ENCODE measurements at places on chromosomes 1 and 21.

GRCh38 chr1:240516069-240516468, 95.9 kb downstream of the GREM2 start:
- DNase-seq = no peak

- DNase-seq = no peak
Measured at GRCh38 chr1:203672346-203672745, 45.7 kb downstream of the ATP2B4 start.

GRCh38 chr1:15918962-15919715, 56.8 kb downstream of the ZBTB17 start:
- peak; percentile 56 for DNase-seq

- DNase-seq = no peak
Measured at GRCh38 chr1:116560704-116561490, 9.9 kb downstream of the CD58 start.

GRCh38 chr1:147292631-147293251, 50.3 kb downstream of the CHD1L start:
- DNase-seq = no peak

- DNase-seq = no peak
Measured at GRCh38 chr1:232450615-232451014, 179.3 kb downstream of the SIPA1L2 start.

Measured in stimulated activated CD8-positive, alpha-beta memory T cell treated with anti-CD3 and anti-CD28 coated beads, Interleukin-4, amount 100 ng/mL, for 24 hours (primary cell).